Right atrium auricular region (tissue), 2 donors: ENCODE measurements at places on chromosomes 5 and 9. TPM values are rescaled to one million over a fixed set of nuclear protein-coding genes. Genes with fewer than 3 reads are reported as not detected.

DNA sequence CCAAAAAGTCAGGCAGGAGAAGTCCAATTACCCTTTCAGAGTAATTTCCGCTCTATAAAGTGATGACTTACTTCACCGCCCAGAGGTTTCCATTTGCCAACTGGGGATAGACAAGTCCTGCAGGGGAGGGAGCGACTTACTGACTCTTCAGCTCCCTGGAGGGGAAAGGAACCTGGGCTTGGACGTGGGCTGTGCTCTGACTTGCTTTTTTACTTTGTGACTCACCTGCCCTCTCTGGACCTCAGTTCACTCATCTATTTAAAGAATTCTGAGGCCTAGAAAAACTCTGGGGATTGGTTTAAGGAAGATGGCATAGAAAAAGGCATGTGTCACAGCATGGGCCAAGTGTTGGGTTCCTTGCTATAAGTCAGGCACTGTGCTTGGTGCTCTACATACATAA, 180.4 kb upstream of the TRIM32 start:
- no peak for DNase-seq

DNA sequence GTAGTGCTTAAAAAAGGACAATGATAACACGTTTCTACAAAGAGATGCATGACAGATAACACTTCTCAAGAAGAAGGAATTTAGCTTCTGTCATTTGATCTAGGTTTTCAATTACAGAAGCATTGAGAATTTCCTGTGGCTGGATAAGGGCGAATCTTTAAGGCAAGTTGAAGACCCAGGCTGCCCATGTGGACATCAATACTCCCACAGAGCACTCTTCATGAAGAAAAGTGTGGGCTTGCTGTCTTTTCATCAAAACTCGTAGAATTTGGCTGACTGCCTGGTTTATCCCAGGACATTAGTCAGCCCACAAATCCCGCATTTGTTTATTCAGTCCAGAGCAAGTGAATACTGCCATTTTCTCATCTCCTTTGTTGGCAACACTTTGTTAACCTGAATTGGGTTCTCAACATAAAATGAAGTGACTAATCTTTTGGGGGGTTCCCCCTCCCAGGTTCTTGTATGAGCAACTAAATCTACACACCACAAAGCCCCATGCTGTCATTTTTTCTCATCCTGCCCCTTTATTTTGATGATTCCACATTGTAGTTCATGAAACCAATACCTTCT, 43.4 kb upstream of the CDKN2B start:
- DNase-seq = no peak

GRCh38 chr9:16559418-16560188, 310.9 kb downstream of the BNC2 start:
- no peak for DNase-seq

DNA sequence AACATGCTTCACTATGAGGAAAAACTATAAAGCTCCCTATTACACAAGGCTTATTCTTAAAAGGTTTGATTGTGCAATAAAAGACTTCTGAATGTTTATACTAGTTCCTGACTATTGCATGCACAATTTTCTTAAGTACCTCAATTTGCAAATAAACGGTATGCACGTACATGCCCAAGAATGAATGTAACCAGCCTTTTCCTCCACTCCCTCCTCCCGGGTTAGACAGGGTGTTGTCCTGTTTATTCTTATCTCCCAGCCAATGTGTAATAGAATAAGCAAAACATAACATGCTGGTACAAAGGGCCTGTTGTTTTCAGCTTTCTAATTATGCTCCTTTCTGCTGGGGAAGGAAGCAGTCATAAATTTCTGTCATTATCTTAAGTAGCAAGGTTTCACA, 79.1 kb downstream of the AOPEP start:
- DNase-seq = no peak

DNA sequence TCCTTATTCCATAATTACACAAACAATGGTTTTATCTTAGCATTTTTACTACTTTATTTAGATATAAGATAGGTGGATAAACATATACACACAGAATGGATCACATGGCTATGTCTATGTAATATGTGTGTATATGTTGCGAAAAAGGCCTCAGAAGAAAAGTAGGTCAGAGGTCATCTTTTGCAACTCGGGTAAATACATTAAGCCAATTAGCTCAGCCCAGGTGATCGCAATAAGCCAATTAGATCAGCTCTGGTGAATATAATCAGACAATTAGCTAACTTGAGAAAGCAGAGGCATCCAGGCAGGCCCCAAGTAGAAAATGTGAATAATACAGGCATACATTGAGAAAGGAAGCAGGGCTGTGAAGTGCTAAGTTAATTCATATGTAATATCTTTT, 24.3 kb downstream of the SLCO4C1 start:
- DNase-seq = no peak

DNA sequence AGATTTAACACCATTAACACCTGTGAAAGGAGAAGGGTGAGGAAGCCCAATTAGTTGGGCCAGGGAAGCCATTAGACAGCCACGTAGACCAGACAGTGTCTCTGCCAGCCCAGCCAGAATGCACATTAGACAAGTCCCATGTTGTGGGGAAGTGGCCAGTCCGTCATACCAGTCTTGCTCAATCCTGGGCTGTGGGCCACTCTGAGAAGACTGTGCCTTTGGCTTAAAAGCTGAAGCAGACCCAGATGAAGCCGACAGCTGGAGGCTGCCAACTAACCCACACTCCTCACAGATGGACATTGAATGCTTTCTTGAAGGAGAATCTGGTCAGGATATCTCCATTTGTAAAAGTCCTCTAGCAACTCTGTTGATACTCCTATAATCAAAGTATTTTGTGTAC, 128.5 kb downstream of the CHSY3 start:
- peak; percentile 65 for DNase-seq

- no peak for DNase-seq
Observed at GRCh38 chr5:38563624-38564023, 7.2 kb upstream of the LIFR start.

- peak; percentile 73 for DNase-seq
Observed at GRCh38 chr5:180389252-180390101, 36.3 kb upstream of the GFPT2 start.

DNA sequence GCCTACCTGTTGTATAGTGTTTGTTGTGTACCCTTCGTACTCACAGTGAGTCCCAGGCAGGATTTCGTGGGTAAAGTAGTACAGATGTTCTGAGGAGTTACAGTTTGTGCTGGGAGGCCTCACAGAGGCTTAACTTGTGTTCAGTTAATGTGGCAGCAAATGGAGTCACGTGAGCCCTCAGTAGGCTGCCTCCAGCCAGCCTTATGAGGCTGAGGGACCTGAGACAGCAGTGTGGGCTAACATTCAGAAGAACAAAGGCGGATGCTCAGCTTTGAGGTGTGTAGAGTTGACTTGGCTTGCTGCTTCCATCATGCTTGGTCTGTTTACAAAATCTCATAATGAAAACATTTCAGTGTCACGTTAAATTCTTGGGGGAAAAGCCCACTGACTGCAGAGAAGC, 118.1 kb downstream of the TRIO start:
- DNase-seq = no peak

- DNase-seq = no peak
Observed at GRCh38 chr5:168822745-168823281, 243.6 kb upstream of the PANK3 start.

DNA sequence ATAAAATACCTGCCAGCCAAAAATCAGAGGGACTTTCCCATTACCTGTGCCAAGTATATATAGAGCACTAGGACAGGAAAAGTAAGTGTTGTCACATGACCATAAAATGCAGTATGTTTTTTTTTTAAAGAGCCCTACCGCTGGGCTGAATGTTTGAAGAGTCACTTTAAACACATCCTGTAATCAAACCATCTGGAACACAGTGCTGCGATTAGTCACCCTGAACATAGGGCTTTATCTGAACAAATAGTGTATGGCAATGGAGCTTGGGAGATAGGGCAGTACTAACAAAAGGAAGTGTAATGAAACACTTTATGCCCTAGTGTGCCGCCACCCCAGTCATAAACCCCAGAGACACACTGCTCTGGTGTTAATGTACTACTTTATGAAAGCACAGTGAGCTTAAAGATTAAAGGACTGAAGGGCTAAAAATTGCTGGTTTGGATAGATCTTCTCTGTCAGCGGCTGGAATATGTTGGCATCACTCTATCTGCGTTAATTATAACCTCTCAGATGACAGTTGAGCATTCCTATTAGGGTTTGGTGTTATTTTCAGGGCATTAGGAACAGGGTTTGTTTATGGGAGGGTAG, 90.4 kb downstream of the ZNF608 start:
- DNase-seq = no peak

GRCh38 chr9:136114610-136115009, 4.1 kb downstream of the TMEM250 start:
- DNase-seq = no peak

GRCh38 chr5:40507095-40507494, 172.6 kb upstream of the PTGER4 start:
- DNase-seq = no peak

GRCh38 chr9:18045326-18045725, 428.6 kb upstream of the ADAMTSL1 start:
- no peak for DNase-seq

DNA sequence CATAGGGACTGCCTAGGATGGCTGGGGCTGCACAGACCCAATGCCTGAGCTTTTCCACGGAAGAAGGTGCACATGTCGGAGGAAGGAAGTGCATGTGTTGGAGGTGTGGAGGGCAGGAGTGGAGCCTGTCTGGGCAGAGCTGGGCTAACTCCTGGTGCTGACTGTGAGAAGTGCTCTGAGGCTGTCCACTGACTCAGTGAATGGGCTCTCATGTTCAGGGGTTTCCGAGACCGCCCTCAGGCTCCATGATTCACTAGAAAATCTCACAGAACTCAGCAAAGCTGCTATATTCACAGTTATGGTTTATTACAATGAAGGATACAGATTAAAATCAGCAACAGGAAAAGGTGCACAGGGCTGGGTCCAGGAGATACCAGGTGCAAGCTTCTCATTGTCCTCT, 37.2 kb downstream of the NTNG2 start:
- no peak for DNase-seq

DNA sequence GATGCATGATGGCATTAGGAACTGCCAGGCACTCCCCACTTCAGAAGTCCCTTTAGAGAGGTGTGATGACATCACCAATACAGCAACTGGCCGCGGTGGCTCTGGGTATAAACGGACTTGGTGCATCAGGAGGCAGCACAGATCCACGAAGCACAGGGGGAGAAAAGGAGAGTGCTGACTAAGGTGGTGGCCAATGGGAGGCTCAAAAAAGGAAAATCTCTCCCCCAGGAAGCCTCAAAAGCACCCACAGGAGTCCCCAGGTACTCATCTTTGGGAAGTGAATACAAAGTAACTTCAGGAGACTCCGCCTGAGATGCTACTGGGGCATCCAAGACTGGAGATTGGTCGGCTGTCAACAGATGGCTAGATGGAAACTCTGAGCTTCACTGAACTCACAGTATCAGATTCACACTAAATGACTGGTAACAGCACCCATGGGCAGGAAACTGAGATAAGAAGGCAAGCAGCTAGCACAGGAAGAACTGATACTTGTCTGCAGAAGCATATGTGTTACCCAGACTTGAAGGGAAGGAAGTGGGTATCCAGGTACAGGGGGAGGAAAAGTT, 7.6 kb downstream of the TTC39B start:
- no peak for DNase-seq

DNA sequence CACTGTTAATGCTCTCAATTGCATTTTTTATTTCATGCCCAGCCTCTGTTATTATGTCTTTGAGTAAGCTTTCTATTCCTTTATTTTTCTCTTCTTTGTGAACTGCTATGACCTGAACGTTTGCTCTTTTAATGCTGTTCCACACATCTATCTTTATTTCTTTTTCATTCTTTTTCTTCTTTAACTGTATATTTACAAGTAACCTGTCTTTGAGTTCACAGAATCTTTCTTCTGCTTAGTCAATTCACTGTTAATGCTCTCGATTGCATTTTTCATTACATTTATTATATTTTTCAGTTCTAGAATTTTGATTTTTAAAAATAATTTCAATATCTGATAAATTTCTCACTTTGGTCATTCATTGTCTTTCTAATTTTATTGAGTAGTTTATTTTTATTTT, 316.3 kb upstream of the MEF2C start:
- DNase-seq = no peak

GRCh38 chr5:132916086-132916485, 42.6 kb downstream of the LEAP2 start:
- no peak for DNase-seq

DNA sequence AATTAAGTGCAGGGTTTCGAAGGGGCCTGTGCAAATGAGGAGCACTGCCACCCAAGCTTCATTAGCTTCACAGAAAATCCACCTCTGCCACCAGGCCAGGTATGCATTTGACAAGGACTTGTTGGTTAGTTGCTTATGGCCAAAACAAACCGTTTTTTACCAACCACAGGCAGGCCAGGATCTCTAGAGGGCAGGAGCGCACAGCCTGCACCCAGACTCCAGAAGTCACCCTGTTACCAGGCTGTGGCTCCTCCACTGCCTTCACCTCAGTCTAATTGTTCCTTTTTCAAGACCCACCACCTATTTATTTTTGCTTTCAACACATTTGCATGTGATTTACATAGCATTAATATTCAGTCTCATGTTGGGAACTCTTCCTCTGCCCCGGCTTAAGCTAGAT, 78.3 kb upstream of the HSPA9 start:
- DNase-seq = no peak

DNA sequence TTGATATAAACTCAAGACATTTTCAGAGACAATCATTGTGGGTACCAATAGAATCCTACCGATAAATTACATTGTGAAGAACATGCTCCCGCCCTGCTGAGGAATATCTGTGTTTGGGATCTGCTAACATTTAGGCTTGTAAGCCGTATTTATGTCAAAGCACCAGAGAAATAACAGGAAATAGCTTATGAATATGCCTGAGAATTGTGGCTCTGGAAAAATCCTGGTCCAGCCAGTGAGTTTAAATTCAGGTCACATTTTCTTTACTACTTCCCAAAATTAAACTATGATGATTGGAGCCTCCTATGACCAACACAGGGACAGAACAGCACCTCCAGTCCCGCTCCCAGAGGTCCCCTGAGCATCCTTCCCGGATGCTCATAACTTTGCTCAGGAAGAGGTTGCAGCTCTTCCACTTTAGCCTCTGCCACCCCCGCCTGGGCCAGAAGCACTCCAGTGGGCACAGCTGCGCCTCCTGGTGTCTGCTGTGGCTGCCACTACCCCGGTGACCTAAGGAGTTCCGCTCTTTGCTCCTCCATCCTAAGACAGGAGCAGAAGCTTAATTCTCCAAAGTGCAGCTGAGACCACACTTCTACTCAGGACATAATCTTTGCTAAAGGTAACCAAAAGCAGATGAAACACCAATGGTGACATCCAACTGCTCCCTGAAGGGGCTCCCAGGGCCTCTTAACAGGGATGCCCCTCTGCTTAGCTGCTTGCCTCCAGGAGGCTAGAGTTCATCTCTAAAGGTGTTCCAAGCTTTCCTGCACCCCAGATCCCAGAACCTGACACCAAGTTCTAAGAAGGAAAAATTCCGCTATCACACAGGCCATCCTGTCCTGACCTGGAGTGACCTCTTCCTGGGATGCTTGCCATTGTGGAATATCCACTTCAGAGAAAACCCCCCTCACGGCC, 58.8 kb downstream of the SLC1A1 start:
- DNase-seq = no peak

Gene PHYHD1
- total RNA-seq = 21.3 TPM

Gene WASHC1
- 3.3 TPM for total RNA-seq

Gene PTAR1
- total RNA-seq = 32.1 TPM

Gene C9orf153
- not detected for total RNA-seq

Gene IL7R
- total RNA-seq = 3.2 TPM

Gene UBE2QL1
- total RNA-seq = 10.8 TPM

Gene FAXDC2
- 22.1 TPM for total RNA-seq

Gene PCDHGA12
- 6.2 TPM for total RNA-seq

Gene CAPSL
- total RNA-seq = not detected

Gene MEF2C
- 57.5 TPM for total RNA-seq

Gene PCDHA4
- total RNA-seq = 0.43 TPM

Gene C5orf52
- total RNA-seq = not detected

Gene CARTPT
- total RNA-seq = not detected

Gene IL9
- total RNA-seq = not detected

Gene RANBP3L
- total RNA-seq = 0.98 TPM

Gene FOXD4L3
- not detected for total RNA-seq

Gene ABO
- total RNA-seq = 2.5 TPM
